ENCODE measurements at places on chromosomes 2 and 18.

DNA sequence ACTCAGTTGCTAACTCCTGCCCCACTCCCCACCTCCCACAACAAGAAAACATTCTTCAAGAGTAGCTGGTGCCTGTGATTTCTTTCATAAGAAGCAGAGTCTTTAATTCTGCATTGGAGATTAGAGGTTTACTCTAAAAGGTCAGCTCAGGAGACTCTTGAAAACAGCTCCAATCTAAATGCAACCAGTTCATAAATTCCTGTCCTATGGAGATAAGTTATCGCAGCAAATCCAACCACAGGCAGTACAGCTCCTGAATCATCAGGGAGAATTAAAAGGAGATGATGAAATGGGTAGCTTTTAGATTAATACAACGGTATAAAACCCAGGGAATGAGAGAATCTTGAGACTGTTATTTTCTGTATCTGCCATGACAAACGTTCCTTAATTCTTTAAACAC, 130.7 kb downstream of the SOCS6 start:
- no peak for DNase-seq

DNA sequence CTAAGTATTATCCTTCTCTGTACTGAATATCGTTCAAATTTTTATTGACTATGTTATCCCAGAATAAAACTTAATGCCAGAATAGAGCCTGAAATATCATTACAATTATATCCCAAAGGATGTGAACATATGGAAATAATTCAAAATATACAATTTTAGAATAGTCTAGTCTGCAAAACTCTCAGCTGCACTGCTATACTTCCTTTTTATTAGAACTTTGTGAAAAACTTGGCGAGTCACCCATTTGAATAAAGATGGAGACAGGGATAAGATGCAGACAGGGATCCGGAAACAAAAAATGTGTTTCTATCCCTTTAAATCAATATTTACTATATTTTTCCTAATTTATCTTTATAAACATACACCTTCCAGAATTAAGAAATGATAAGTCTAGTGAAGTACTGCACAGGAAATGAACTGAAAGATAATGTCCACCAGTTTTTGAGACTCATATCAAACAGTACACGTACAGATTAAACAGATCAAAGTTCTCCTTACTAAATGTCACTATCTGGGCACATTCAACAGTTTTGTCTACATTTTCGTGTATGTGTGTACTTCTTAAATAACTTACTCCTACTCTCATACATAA, 107.8 kb downstream of the MEP1B start:
- no peak for DNase-seq

DNA sequence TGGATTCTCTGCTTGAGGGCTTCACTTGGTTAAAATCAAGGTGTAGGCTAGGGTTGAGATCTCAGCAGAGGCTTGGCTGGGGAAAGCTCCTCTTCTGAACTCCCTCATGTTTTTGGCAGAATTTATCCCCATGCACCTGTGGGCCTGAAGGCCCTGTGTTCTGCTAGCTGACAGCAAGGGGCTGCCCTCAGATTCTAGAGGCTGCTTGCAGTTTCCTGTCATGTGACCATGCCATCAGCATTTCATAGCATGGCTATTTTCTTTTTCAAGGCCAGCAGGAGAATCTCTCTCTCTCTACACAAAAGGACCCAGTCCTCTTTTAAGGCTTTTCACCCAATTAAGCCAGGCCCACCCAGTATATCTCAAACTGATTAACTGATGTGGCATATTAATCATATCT, 514.8 kb upstream of the HNMT start:
- no peak for DNase-seq

DNA sequence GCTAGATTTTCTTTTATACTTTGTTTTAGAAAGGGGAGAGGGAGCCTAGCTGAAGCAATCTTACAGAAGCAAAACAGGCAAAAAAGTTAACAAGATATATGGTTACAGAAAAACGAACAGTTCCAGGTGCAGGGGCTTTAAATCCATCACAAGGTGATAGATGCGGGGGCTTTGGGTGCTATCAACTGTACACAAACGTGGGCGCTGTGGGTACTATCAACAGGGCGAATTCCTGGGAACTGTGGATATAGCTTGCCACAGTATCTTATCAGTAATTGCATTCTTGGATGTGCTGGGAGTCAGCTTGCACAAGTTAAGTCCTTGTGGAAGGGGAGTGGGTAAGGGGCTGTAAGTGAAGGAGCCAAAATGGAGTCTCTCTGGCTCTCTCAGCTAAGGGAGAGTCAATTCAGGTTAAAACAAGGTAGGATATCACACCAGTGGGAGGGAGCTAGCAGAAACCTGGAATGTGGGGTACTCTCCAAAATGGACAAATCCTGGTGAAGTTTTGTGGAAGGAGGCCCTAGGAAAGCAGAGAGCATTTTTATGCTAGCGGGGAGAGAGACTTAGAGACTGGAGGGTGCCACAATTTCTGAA, 325.8 kb upstream of the SPHKAP start:
- DNase-seq = no peak

- DNase-seq = no peak
These were observed 14.2 kb upstream of the RAB27B start for GRCh38 chr18:54813977-54814565.

DNA sequence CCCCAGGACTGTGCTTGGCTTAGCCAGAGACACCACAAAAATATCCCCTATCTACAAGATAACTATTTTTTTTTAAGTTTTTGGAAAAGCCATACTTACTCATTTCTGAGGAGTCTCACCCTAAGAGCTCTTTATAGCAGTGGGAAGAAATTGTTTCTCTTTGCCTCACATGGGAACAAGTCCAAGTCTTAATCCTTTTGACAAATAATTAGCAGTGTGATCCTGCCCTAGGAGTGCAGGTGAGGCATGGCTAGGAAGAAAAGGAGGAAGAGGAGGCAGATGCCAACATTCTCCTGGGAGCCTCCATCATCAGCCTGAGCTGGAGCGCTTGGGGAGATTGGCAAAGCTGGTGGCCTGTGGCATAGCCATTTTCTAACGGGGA, 115.6 kb downstream of the STPG4 start:
- no peak for DNase-seq

GRCh38 chr2:231396058-231396821, 730 bp downstream of the B3GNT7 start:
- no peak for DNase-seq

GRCh38 chr2:143463719-143464118, 334.5 kb downstream of the ARHGAP15 start:
- no peak for DNase-seq

GRCh38 chr2:194725169-194725568, 931.9 kb upstream of the SLC39A10 start:
- no peak for DNase-seq

DNA sequence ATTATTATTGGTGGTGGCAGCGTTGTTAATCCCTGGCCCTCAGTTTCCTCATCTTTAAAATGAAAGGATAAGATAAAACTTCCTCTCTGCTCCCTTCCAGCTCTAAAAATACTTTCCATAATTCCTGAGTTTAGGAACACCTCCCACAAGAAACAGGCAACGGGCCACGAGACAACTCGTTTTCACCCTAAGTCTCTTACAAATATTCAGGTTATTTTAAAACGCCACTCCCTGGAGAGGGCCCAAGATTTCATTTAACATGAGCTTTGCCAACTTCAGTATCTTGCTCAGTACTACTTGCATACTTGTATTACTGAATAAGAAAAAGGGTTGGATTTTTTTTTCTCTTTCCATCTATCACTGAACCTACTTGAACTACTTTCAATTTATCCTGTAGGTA, 611.1 kb upstream of the FANCL start:
- DNase-seq = no peak

- no peak for DNase-seq
These were observed 9.1 kb downstream of the HSBP1L1 start for GRCh38 chr18:79973517-79973916.

DNA sequence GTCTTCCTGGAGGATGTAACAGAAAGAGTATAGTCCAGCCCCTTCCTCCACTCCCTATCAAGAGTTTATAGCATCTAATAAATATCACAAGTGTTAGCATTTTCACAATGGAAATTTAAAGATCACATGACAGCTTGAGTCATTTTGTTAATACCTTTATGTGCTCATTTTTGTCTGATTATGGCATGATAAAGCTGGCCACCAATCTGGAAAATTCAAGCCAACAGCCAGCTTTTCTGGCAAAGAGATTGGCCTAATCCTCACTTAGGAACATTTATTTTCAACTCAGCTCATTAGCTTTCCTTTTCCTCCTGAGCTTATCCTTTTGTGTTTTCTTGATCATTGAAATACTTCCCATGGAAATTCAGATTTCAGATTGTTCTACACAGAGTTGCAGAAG, 262.9 kb upstream of the RBMS1 start:
- no peak for DNase-seq

DNA sequence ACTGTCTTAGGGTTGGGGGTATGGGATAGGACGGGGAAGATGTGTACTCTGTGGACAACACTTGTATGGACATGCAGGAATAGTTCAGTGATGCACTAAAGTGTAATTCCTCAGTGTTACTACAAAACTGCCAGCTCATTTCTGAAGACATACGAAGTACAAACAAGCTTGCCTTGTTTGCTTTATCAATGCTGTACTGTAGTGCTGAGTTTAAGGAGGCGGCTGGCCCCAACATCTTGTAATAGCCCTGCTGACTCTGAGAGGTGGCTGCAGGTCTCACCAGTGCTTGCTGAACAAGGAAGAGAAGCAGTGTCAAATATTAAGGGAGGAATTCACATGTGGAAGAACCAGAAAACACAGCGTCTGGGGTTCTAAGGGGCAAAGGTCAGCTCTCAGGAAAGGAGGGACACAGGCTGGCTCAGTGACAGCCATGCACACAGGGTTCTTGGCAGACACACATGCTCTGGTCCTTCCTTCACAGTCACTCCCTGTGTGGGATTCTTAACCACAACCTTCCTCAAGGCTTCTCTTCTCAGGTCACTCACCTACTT, 39.8 kb upstream of the EVA1A start:
- no peak for DNase-seq

DNA sequence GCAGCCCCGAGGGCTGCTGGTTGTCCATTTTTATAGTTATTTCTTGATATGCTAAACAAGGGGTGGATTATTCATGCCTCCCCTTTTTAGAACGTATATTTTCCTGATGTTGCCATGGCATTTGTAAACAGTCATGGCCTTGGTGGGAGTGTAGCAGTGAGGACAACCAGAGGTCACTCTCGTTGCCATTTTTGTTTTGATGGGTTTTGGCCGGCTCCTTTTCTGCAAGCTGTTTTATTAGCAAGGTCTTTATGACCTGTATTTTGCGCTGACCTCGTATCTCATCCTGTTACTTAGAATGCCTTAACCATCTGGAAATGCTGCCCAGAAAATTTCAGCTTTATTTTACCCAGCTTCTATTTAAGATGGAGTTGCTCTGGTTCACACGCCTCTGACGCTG, 825.8 kb upstream of the CDH2 start:
- DNase-seq = no peak

- no peak for DNase-seq
These were observed 762.4 kb downstream of the DSC3 start for GRCh38 chr18:30280186-30280585.

GRCh38 chr18:26386441-26386840, 160.2 kb downstream of the TAF4B start:
- no peak for DNase-seq

- DNase-seq = no peak
These were observed 225.0 kb upstream of the HS6ST1 start for GRCh38 chr2:128543646-128544045.

GRCh38 chr2:237726401-237726830, 72.2 kb upstream of the RBM44 start:
- peak; percentile 38 for DNase-seq

DNA sequence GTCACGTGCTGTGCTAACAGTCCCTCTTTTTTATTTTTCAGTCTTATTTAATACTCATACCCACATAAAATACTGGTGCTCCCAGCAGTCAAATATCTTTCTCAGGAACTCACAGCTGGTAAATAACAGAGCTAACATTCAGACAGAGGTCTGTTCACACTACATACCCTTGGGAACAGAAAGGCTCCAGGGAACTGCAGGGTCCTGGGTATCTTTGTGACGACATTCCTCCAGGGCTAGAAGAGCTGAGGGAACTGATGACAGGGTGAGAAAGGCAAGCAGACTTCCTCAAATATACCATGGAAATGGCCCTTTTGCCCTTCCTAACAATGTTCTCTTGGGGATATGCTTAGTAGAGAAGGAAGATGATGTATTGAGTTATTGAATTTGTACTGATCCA, 19.3 kb downstream of the PDE6D start:
- DNase-seq = no peak

DNA sequence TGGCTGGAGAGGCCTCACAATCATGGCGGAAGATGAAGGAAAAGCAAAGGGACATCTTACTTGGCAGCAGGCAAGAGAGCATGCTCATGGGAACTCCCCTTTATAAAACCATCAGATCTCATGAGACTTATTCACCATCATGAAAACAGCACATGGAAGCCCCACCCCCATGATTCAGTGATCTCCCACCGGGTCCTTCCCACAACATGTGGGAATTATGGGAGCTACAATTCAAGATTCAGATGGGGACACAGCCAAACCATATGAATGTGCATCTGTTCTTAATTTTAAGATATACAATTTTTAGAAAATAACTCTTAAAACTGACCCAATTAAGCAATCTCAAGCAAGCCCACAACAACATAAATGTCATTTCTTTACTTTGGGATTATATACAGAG, 12.6 kb downstream of the C18orf63 start:
- no peak for DNase-seq

GRCh38 chr2:38737925-38738324, 13.2 kb downstream of the SRSF7 start:
- DNase-seq = no peak

DNA sequence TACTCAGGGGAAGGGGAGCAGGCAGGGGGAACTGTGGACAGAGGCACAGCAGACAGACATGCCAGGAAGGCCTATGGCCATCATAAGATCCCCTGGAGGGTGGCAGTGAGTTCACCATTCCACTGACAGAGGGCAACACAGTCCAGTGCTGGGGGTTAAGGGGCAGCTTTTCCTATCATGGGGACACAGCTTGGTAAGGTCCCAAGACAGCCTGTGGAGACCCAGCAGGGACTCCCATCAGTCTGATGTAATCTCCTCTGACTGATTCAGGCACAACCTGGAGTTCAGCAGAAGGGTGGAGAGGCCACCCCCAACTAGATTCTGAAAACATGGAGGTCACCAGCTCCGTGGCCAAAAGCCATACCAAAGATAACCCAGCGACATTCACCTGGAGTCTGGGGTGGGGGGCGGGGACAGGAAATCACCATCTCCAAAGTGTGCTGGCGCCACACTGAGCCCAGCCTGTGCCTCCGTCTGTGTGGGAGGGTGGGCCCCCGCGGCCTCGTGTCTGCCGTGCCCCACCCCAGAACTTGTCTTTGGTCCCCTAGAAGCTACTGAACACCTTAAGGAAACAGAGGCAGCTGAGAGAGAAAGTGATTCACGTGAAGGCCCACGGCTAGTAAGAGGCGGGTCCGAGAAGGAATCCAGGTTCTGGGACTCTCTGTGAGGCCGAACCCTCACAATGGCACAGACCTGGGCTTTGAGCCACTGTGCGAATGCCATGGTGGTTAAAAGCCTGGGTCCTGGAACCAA, 28.6 kb downstream of the DNMT3A start:
- DNase-seq = no peak

DNA sequence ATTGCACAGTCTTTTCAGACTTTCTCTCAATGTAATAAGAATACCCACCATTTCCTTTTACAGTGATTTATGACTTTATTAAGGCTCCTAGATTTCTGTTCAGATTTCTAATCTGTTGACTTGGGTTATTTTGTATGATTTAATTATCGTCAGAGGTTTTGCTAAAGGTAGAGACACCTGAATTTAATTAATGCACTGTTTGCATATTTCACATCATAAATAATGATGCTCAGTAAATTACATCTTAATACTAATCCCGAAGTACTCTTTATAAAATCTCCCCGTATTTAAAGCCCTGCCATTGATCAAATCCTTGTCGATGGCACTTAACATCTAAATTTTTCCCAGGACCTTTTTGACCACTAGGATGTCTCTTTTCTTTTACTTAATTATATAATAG, 399.9 kb downstream of the MEIS1 start:
- DNase-seq = no peak

Data from NCI-H187 treated with DMSO at 0.1 percent for 48 hours (cell line).